Spleen (tissue), 13 donors: ENCODE measurements at places on chromosomes 4 and X.

DNA sequence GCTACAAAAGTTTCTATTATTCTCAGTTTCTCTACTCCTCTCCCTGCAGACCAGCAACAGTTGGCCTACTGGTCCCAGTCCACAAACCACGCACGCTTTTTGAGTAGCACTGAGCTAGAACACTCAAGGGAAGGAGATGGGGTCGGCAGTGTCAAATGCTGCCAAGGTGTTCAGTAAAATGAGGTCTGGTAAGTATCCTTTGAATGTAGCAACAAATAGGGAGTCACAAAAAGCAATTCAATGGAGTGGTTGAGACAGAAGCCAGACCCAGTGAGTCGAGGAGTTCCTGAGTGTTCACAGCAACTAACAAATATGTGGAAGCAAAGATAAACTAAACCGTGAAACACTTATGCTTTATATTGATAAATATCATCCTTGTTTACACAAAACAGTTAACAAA lies 355.7 kb downstream of the MID1IP1 start:
- DNase-seq = no peak

DNA sequence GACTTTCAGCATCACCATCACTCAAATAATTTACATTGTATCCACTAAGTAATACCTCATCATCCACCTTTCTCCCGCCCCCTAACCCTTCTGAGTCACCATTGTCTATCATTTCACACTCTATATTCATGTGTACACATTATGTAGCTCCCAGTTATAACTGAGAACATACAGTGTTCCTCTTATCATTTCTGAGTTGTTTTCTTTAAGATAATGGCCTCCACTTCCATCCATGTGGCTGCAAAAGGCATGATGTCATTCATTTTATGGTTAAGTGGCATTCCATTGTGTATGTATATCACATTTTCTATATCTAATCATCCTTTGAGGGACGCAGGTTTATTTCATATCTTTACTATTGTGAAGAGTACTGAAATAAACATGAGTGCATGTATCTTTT lies 14.6 kb upstream of the NDST4 start:
- DNase-seq = no peak

DNA sequence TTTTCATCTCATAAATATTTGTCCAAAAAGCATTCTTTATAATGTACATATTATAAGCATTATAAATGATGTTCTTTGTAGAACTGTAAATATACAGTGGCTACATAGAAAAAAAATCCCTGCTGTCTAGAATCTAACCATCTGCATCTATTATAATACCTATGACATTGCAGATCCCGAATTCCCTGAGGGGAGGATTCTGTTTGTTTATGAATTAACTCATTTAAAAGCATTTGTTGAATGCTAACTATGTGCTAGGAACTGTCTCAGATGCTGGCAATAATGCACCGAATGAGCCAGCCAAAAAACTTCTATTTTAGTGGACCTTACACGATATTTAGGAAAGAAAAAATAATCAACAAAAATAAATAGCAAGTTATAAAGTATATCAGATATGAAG lies 189.6 kb downstream of the PACRGL start:
- DNase-seq = no peak

GRCh38 chr4:108512615-108513505 lies 107.5 kb upstream of the RPL34 start:
- DNase-seq = no peak

DNA sequence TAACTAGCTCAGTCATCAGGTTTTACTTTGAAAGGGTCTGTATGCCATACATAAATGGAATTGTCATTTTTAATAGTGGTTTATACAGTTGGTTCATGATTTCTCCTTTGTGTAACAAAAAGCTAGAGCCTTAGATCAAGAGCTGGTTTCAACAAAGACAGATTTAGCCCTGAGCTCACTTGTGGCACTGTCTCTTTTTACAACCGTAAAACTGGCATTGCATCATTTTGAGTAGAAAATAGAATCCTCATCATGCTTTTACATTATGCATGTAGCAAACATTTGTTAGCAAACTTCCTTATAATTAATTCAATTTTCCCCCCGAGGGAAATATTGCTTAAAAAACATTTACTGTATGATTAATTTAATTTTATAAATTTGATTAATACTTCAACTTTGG lies 1871.5 kb downstream of the ARAP2 start:
- no peak for DNase-seq

DNA sequence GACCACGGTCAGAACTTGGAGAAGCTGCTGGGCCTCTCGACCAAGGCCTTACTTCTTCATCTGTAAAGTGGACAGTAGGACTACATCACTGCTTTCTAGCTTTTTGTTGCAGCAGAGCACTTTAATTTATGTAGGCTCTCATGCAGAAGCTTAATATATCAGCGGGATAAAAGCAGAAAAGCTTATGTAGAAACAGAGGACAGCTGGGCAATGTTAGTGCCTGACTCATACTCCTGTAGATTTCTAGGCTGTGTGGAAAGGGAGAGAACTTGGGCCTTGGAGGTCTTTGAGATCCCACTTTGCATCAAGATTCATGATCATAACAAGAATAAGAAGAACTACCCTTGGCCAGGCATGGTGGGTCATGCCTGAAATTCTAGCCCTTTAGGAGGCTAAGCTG lies 91.2 kb downstream of the ARHGAP10 start:
- no peak for DNase-seq

DNA sequence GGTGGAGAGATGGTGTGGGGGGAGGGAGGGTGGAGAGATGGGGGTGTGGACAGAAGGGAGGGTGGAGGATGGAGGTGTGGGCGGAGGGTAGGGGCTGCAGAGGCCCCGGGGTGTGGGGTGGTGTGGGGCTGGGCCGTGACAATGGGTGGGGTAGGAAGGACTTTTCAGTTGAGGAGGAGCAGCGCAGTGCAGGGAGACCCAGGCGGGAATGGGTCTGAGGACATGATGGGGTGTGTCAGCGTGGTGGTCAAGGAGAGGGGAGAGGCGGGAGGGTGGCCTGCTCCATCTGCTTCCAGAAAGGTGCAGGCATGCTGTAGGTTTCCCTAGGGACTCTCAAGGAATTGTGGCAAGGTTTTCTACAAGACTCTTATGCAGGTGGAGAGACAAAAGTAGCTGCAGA lies 48.9 kb downstream of the RGS12 start:
- DNase-seq = no peak
